T-helper 17 cell (primary cell): ENCODE measurements at places on chromosomes 5 and 9. TPM values are rescaled to one million over a fixed set of nuclear protein-coding genes. Genes with fewer than 3 reads are reported as not detected.

DNA sequence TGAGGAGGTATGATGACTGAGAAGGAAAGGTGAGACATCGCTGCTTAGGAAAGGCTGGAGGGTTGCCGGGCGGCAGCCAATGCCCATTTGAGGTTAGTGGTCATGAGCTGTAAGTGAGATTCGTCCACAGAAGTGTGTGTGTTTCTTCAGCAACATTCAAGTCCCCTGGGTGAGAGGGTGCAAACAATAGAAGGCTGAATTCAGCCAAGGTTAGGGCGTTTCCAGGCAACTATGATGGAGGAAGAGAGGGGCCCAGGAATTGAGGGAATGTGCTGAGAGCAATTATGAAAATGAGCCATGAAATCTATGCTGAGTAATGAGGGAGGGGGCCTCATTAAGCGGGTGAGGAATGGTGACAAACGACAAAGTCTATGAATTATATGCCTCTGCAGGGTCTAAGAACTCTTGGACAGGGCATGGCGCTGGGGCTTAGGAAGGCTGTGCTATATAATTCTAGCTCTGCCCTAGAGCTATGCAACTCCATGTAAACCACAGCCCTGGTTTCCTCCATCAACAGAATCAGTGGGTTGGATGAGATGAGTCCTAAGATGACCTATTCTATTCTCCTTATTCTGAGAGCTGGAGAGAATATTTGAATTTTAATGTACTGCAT, 96.0 kb downstream of the SLIT3 start:
- no peak for DNase-seq

- DNase-seq: no peak
Measured at GRCh38 chr9:128259156-128259555, 16.7 kb downstream of the GOLGA2 start.

Gene SPINK6
- not detected for total RNA-seq

DNA sequence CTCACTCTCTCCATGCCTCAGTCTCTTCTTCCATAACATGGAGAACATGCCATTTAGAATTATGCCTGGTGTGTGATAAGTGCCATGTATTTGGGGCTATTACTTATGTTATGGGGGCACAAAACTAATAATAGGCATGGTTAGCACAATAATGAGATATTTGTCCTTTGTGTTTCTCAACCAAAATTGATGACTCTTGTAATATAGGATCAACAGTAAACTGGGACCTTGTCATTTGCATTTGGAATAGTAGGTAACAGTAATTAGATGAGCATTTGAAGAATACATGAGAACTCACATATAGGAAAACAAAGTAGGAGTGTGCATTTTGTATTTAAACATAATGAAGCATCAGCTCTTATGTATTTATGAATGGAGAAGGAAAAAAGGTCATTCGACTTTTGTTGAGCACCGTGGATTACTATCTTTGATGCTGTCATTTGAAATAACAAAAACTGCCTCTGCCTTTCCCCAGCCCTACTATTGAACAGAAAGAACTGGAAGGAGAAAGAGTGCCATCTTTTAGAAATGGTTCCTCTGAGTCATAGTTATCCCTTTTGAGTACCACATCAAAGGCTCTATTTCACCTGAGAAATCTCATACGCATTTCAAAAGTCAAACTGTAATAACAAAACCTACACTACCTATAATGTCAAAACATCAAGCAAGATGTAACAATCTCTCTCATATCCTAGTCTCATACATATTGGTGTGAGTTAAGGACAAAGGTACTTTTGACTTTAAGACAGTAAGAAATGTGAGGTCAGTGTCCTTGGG, 655.2 kb downstream of the PDE4D start:
- DNase-seq: no peak

GRCh38 chr5:77316871-77317661, 106.6 kb downstream of the PDE8B start:
- DNase-seq: no peak

DNA sequence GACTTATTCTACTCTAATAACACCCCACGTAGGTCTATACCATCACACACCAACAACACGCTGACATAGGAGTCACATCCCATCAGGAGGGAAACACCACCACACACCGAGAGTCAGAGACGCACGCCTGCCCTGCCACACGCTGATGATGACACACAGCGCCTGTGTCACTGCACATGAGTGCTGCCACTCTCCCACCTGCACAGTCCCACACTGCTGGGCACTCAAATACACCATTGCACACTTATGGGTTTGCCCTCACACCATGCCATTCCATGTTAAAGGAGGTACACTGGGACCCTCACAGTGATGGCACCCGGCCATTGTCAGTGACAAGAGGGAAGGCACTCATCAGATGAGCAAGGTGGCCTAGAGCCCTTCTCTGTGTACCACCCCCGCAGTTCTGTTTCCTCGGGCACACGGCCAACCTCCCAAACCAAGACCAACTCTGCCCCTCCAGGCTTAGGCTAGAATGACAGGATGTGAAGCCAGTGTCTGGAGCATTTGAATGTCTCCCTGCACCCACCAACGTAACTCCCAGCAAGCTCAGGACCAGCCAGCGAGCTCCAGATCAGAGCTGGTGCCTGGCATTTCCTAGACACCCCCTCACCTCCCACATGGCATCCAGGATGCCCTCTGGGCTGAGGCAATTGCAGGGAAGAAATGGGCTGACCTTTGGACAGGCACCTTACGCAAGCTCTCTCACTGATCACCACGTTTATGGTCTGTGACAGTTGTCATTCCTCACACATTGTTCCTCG, 3.6 kb upstream of the CPLX2 start:
- DNase-seq: no peak

DNA sequence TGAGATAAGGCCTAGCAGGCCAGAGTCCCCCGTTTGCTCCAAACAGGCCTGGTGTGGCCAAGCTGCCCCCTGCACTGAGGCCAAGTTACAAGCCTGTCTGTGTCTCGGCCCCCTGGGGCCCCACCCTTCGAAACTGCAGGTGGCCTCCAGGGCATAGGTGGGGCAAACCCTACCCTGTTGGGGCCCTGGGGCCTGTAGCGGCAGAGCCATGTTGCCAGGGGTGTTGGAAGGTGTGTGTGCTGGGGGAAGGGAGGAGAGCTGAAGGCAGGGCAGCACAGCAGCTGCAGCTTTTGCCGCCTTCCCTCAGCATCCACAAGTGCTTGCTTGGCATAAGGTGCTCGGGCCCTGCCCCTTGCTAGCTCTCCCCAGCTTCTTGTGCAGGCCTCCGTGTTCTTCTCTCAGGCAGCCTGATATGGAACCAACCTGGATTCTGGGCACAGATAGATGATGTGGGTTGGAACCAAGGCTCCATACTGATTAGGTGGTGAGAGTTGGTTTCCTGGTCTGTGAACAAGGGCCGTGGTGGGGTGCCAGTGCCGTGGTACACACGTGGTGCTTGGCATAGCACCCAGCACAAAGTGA, 12.7 kb downstream of the IRF1 start:
- no peak for DNase-seq

Gene THBS4
- total RNA-seq: 0.94 TPM

Gene GLRA1
- not detected for total RNA-seq

DNA sequence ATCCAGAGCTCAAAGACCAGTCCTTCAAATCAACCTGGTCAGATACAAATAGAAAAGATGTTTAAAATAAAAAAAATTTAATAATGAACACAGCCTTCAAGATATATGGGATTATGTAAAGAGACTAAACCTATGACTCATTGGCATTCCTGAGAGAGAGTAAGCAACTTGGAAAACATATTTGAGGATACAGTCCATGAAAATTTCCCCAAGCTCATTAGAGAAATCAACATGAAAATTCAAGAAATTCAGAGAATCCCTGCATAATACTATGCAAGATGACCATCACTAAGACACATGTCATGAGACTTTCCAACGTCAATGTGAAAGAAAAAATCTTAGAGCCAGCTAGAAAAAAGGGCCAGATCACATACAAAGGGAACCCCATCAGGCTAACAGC, 512.9 kb upstream of the PTGER4 start:
- DNase-seq: no peak

GRCh38 chr9:137689745-137690529, 71.1 kb downstream of the EHMT1 start:
- DNase-seq: no peak

DNA sequence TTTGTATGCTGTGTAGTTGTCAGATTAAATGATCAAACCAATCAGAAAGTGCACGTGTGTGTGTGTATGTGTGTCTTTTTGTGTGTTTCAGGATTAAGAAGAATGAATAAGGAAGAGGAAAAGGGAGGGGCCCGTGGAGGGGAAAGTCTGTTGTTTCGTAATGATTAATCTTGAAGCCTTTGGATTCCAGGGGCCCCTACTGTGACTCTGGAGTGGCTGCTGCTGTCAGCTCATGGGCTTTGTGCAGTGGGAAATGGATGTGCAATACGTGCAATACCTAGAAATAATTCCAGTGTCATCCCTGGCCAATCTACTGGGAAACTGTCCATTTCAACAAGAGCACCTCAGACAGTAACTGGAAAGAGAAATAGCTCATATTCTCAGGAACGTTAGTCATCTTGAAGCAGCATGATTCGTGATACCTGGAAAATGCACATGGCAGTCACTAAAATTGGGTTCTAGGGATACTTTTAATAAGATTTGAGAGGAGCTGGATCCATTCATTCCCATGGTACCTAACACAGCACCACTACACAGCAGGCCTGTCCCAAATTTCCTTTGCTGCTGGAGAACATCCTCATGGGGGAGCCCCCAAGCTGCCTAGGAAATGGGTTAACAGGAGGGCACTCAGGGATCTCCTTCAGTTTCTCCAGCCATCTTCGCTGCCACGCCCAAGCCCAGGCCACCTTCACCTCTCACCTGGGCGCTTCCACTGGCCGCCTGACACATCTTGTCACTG, 186.3 kb downstream of the NR3C1 start:
- DNase-seq: no peak

DNA sequence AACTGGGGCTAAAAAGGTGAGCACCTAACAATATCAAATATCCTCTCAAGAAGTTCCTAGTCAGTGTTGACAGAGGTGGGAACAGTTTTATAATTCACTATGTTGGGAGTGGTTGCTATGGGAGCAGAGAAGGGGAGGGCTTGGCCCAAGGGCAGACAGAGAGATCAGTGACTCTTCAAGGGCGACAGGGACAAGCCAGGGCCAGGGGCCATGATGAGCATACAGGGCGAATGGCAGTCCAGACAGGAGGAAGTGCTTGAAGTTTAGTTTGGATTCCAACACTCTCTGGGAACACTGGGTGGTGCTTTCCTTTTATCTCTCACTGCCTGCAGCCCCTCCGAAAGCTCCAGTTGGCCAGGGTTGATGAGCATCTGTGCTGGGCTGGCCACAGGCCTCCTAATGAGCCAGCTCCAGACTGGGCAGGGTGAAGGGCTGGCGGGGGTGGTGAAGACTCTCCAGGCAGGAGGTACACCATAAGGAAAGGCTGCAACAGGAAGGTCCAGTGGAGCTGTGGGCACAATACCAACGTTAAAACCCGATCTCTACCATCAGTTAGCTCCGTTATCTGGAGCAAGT, 111.3 kb downstream of the TMEM174 start:
- no peak for DNase-seq
